ENCODE measurements at places on chromosomes 4 and X.

DNA sequence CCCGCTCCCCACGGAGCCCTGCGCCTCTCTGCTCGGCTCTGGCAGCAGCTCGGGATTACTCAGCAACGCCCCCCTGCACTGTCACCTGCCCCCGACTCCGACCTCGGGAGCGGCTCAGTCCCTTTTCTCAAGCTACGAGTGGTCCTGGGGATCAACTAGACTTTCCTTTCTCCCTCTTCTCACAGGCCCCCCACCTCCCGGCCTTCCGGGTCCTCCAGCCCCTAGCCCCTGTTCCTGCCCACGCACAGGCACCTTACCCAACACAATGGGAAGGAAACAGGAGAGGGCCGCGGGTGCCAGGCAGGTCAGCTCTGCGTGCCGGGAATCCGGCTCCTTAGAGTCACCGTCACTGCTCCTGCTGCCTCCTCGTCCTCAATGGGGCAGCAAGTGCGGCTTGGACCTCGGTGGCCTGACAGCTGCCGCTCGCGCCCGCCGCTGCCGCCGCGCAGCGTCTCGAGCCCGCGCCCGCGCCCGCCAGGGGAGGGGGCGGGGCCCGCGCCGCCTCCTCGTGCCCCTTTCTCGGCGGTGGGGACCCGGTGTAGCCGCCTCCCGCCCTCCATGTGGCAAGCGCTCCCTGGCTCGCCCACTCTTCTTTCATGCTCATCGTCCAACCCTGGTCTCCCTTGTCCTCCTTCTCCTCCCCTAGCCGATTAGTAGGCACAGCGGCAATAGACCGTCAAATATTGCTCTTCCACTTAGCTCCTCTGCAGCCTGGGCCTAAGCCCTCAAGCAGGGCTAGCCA lies at the start of gene RAB9B:
Gene RAB9B (minus strand): TSS at position 455 of the 742 bp plus-strand sequence. CDS start 6,473 bp downstream, outside the sequence.
- no peak for DNase-seq

DNA sequence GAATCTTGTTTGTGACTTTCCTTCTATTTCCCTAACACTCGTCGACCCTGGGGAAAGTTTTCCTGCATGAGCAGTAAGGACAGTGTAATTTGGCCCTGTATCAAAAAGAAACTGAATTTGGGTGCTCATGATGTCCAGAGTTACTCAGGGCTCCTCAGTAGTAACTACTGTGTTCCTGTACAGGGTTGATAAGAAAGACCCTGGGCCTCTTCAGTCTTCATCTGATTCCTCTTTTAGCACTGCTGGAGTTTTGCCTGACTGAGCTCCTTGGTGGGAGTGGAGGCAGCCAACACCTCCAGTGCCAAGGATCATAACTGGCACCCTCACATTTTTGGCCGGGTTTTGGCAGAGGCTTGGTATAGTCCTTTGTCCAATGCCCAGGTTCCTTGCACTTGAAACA lies 7.1 kb upstream of the AREG start:
- DNase-seq = no peak

- DNase-seq = no peak
These were observed 81.1 kb downstream of the FAM47B start for GRCh38 chrX:35023683-35024082.

- DNase-seq = no peak
These were observed 461.8 kb downstream of the ADGRL3 start for GRCh38 chr4:61661960-61662359.

GRCh38 chrX:139484591-139484990 lies 45.9 kb upstream of the F9 start:
- no peak for DNase-seq

DNA sequence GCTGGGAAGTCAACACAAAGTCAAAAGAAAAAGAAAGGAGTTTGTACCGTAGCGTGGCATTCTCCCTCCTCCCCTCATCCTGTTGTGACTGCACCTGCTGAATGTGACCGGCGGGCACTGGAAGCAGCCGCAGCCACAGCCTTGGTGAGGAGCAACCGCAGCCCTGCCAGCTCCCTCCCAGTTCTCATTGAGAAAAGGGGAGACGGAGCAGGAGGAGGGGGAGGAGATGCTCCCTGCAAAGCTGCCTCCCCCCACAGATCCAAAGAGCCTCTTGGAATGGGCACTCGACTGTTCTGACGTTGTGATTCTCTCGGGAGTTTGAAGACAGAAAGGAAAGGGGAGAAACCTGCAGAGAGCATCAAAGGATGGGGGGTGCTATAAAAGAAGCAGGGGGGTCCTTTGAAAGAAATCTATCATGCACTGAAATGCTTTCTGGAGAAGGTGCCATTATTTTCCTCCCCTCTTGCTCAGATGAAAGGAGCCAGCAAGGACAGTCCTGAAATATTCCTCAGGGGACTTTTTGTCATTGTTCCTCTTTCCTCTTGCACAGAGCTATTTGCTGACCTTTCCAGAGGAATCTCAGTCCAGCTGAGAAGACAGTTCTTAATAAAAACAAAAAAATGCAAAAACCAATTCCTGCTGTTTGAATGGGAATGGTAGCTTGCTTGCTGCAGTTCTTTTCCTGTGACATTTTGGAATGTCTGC lies 429.7 kb downstream of the MAPK10 start:
- DNase-seq = peak; percentile 10

- peak; percentile 57 for DNase-seq
These were observed 18.8 kb upstream of the YTHDC1 start for GRCh38 chr4:68368691-68369131.

DNA sequence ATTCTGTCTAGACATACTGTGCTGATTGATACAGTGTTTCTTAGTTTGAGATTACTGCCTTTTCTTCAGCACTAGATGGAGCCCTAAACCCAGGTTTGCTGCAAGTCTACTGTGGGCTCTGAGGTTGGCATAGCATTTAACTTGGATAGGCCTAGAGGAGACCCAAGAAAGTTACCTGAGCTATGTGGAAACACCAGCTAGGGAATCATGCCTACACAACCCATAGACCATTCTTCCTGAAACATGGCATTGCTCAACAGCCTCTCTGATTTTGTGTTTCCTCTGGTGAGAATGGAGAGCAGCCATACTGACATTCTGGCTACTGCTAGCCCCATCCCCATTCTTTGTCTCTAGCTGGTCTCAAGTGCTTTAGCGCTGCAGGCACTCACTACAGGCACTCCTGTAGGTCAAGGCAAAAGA lies 287.7 kb upstream of the PCDH18 start:
- peak; percentile 45 for DNase-seq

GRCh38 chr4:3759236-3759635 lies 6.9 kb upstream of the ADRA2C start:
- no peak for DNase-seq

DNA sequence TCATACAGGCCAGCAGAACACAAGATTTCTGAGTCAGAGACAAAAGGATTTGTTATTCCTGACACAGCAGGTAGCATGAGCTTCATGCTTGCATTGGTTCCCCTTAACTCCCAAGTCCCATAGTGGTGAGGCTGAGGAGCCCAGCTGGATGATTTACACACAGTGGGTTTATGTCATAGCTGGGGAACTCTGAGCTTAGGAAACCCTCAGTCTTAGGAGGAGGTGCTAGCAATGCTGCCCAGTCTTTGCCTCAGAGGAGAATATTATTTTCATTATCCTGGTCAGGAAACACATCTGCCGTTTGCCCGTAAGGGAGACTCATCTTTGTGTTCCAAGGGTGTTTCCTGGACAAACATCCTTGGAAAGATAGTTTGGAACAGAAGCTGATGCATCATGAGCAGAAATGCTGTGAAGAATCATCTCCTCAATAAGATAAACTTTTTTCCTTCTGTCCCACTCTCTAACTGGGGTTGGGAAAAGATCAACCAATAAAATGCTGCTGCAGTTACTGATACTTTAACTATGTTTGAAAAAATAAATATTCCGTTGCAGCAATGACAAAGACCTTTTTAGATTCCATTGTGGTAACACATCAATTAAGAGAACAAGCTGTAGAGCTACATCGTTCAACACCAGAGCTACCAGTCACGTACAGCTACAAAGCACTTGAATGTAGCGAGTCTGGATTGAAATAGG lies 146.8 kb downstream of the DCLK2 start:
- DNase-seq = peak; percentile 95

DNA sequence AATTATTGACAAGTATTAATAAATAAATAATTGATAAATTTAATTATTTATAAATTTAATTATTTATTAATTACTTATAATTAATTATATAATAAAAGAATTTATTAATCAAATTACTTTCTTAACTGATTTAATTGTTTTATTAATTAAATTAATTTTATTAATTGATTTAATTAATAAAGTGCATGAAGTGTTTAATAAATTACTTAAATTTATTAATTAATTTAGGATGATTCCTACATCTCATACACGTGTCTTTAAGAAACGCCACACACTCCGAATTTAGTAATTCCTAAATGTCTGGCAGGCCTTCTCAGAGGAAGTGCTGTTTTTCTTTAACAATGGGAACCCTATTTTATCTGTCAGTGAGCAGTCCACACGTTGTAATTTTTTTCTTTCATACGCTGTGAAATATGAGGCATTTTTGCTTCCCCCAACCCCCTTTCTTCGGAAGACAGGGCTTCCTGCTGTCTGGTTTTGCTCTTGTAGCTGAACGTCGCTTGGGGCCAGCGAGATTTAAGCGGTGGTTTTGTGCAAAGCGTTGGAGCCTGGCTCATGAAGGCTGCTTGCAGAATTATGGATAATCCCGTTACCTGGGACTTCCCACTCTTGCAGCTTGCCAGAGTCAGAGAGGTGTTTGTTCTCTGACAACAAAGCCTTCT lies 46.8 kb downstream of the CRLF2 start:
- no peak for DNase-seq

DNA sequence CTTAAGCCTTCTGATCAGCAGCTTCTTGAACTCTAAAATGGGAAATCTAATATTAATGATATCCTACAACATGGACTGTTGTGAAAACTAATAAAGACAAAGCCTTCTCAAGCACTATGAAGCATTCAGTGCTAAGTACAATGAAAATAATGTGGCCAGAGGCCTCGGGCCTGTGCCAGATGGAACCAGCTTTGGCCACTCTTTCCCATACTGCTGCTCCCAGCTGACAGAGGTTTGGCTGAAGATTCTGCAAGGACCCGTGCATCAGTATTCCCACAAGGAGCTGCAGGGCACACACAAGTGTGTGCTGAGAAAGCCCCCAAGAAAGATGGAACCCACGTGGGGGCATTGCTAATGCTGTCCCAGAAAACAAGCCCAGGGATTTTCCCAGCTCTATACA lies 60.5 kb upstream of the RPL34 start:
- no peak for DNase-seq

DNA sequence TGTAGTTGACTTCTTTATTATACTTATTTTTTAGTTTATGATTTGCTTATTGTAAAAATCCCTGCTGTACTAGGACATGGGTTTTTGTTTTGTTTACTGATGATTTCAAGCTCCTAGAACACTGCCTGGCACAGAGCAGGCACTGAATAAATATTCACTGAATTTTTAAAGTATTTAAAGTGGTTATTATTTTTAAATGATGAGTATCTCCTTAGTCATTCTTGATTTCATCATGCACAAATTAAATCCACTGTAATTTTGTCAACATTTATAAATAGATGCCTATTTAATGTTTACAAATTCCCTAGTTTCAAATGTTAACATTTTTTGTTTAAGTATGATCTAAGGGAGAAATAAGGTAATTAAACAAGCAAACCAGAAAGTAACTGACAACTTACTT lies 367.9 kb upstream of the SLIT2 start:
- DNase-seq = peak; percentile 62

DNA sequence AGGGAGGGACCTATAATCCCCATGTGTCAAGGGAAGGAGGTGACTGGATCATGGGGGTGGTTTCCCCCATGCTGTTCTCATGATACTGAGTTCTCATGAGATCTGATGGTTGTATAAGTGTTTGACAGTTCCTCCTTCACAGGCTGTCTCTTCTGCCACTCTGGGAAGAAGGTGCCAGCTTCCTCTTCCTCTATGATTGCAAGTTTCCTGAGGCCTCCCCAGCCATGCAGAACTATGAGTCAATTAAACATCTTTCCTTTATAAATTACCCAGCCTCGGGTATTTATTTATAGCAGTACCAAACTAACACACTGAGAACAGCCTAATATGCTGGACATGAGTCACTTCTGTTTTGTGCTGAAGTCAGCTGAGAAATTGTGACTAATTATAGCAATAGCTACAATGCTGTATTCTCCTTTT lies 656.9 kb upstream of the CPEB2 start:
- peak; percentile 71 for DNase-seq

GRCh38 chr4:85029453-85029852 lies 63.0 kb upstream of the WDFY3 start:
- DNase-seq = no peak

- no peak for DNase-seq
These were observed 76.8 kb downstream of the CRMP1 start for GRCh38 chr4:5816101-5816500.

DNA sequence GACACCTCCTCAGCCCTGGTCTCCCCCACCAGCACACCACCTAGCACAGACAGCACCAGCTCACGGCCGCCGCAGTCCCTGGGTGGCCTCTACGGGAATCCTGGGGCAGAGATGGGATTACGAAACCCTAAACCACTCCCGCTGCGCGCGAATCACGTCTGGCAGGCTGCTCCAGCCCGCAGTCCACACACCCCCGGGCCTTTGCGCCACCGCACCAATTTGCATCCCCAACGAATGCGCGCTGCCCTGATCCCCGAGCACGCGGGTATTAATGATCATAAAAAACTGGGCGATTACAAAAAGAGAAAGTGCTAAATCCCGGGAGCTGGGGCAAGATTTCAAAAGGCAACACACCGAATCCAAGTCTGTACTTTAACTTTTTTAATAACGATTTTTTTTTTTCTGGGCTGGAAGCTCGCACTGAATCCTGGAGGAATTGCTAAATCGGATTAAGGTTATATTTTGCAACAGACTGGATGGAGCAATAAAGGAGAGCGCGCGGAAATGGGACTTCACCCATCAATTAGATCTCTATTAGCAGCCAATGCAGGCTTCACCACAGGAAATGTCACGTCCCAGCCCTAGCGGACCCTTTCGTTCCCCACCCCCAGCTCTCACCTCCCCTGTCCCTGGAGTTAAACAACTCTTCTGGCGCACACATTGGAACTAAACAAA lies 69.8 kb upstream of the TMEM33 start:
- DNase-seq = peak; percentile 21

GRCh38 chr4:113997206-113997605 lies 17.8 kb upstream of the ARSJ start:
- DNase-seq = no peak

DNA sequence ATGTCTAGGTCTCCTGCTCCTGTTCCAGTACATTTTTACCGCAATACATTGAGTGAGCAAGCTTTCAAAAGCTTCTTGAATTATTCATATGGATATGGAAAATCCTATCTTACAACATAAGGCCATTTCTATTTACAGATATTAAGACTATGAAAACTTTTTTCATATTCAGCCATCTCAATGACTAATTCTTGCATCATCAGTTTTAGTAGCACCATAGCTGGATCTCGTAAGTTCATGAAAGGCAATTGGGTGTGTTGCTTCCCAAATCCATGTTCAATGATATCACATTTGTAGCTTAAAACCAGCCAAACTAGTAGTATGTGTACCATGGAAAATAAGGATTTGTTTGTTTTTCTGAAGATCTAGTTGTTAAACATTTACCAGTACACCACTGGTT lies 118.3 kb upstream of the GABRA2 start:
- no peak for DNase-seq

All from foreskin fibroblast (primary cell).